CD4-positive, alpha-beta T cell treated with Interleukin-4 for 1 hour (primary cell): ENCODE measurements at places on chromosomes 2 and 18.

- no peak for DNase-seq
Measured at GRCh38 chr2:165443511-165443910, 26.0 kb upstream of the CSRNP3 start.

GRCh38 chr2:239086325-239087020 is 238.6 kb downstream of the TWIST2 start:
- no peak for DNase-seq

- DNase-seq, result no peak
Measured at GRCh38 chr2:217948351-217948791, 54.4 kb downstream of the TNS1 start.

DNA sequence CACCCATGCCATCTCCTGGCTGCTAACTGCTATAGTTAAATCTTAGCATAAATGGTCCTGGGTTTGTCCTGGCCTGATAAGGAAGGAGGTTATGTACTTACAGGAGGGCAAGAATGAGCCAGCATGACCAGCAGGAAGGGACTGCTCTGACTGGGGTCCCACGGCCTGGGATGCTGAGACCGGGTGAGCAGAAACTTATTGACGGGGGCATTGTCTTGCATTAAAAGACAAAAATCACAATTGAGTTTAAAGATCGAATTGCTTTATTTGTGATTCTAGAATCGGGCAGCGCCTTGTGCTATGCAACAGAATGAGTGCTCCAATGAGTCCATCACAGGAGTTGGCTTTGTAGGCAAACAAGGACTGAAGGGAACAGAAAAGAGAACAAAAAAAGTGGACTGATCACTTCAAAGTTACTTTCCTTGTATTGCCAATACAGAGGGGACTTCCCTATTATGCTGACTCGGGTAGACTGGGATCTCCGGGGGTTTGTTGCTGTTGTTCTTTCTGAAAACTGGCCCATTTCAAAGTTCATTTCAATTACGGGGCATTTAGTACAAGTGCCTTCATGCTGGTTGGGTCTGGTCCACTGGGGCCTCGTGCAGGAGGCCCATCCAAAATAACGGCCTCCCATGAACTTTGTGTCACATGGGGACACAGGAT is 87.1 kb upstream of the SLC66A3 start:
- DNase-seq, result no peak

DNA sequence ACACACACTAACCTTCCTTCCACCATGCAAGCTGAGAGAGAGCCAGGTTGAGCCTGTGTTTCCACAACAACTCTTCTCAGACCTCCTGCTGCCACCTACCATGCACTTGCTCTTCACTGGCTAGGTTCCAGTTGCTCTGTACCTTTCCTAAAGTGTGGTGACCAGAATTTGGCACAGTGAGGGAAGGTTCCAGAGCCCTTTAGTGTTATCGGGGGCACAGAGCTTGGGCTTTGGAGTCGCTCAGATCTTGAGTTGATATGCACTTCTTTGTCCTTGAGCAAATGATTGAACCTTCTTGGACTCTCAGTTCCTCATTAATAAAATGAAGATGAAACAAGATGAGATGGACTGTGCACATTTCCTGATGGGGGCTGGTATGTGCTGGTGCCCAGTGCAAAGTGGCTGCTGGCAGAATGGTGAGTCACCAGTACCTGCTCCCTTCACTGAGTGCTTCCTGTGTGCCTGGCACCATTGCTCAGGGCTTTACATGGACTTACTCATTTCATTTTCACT is 47.1 kb downstream of the NEDD4L start:
- DNase-seq, result peak; percentile 46
